CD4-positive, alpha-beta T cell treated with Interleukin-6 at 100 ng/mL for 8 hours (primary cell): ENCODE measurements at places on chromosomes 3 and 15.

- DNase-seq = no peak
These were observed 2.6 kb downstream of the LRRC3B start for GRCh38 chr3:26625187-26625586.

GRCh38 chr3:135231737-135232136 is 436.7 kb downstream of the EPHB1 start:
- no peak for DNase-seq

GRCh38 chr3:127067116-127067910 is 84.4 kb downstream of the PLXNA1 start:
- DNase-seq = no peak

- peak; percentile 61 for DNase-seq
These were observed 17.8 kb upstream of the ERICH6 start for GRCh38 chr3:150721285-150722130.

DNA sequence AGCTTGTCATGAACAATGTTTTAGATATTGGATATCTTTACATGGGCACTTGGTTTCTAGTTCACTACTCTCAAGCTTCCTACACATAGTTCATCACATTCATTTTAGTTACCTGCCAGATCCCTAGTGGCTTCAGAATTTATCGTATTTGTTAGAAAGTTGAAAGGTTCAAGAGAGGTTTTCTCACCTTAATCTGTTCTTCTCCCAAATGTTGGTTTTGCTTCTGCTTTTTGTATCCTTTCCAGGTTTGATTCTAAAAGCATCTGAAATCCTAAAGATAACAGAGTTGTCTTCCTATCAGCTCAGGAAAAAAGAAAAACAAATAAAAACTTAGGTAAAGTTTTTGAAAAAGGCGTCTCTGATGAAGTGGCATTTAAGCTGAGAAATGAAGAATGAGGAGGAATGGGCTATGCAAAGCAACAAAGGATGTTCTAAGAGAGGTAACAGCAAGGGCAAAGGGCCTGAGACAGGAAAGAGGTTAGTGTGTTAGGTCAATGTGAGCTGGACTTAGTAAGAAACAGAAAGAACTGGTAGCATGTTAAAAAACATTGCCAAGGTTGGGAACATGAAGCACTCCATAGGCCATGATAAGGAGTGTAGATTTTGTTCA is 104.7 kb upstream of the CMC1 start:
- DNase-seq = no peak

DNA sequence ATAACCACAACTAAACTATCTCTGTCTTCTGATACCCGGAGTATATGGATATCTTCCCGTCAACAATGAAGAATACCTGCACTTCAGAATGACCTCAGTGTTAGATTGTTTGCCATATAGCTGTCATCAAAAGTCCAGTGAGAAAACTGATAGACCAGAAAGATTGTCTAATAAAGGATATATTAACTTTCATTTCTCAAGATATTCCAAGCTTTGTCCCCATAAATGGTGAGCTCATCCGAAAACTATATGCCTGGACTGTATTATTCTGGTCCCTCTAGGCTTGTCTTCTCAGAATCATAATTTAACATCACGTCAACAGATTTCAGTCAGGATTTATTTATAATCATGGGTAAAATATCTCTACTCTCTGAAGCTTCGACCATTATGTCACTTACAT is 100.5 kb downstream of the ATP8B4 start:
- DNase-seq = no peak

GRCh38 chr3:183468424-183468823 is 40.0 kb upstream of the MCF2L2 start:
- no peak for DNase-seq

GRCh38 chr3:118267588-118267987 is 767.1 kb downstream of the IGSF11 start:
- no peak for DNase-seq

- no peak for DNase-seq
These were observed 467.1 kb upstream of the EPHA6 start for GRCh38 chr3:96347289-96347688.

DNA sequence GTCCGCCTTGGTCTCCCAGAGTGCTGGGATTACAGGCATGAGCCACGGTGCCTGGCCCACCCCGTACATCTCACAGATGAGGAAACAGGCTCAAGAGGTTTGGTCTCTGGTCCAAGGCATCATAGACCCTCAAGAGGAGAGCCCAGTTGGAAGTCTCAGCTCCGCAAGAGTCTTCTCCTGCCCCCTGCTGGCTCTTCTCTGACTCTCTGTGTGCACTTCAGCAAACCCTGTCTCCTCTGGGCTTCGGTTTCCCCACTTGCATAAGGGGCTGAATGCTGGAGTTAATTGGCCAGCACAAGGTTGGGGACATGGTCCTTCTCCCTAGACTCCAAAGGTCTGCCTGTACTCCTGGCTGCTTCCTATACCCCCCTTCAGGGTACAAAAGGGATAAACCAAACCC is 3.9 kb downstream of the MST1R start:
- DNase-seq = no peak

DNA sequence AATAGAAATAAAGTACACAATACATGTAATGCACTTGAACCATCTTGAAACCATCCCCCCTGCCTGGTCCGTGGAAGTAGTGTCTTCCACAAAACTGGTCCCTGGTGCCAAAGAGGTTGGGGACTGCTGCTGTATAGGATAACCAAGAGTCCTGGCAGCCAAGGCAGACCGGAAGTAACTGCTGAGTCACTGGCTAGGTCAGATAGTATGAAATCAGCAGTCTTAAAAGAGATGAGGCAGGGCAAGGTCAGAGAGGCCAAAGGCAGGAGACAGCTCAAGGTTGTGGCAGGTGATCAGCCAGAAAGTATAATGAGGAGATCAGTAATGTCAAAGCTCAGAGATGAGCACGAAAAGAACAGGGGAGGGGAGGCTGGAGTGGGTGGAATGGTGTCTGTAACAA is 60.2 kb downstream of the MAP3K13 start:
- no peak for DNase-seq

- no peak for DNase-seq
These were observed 10.8 kb upstream of the TSEN2 start for GRCh38 chr3:12473511-12473910.

- DNase-seq = no peak
These were observed 90.0 kb upstream of the STT3B start for GRCh38 chr3:31442755-31443154.

- DNase-seq = no peak
These were observed 61.7 kb downstream of the STRIT1 start for GRCh38 chr3:155231792-155232191.

GRCh38 chr3:132843349-132843748 is 121.1 kb upstream of the NPHP3 start:
- no peak for DNase-seq

- DNase-seq = no peak
These were observed 528.2 kb upstream of the CBLB start for GRCh38 chr3:106397006-106397405.

DNA sequence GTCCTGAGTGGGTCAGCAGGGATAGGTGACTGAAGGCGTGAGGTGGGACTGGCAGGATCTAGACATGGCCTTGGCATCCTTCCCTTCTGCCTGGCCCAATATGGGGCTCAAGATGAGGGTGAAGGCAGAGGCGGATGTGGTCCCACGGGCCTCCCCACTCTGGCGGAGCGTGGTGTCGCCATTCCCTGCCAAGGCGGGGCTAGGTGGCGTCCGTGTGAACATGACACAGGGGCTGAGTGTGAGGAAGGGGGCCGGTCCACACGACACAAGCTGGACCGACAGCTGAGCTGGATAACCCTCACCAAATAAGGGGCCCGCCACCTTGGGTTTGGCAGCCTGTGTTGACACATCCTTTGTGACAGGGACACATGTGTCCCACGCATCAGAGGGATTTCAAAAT is 43.1 kb downstream of the ZNF710 start:
- no peak for DNase-seq

- no peak for DNase-seq
These were observed 45.5 kb upstream of the HERC1 start for GRCh38 chr15:63879211-63879610.

- DNase-seq = no peak
These were observed 49.6 kb downstream of the PARP14 start for GRCh38 chr3:122730240-122730639.

- DNase-seq = peak; percentile 27
These were observed 812 bp downstream of the P4HTM start for GRCh38 chr3:48990636-48991469.

DNA sequence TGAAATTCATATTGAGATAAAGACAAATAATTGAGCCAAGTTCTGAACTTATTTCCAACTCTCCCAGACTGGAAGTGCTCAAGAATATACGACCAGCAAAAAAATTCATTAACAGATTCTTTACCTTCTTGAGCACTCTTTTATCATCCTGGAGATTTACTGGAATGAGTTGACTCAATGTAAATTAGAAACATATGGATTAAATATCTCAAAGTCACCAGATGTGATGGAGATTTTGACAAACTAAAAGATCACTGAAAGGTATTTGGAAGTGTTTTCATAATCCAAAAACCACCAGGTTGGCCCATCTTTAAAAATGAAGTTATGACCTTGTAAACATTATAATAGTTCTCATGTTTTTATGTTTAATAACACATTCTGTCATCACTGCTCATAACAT is 433.2 kb upstream of the RASGRP1 start:
- no peak for DNase-seq

- no peak for DNase-seq
These were observed 16.9 kb upstream of the LINGO1 start for GRCh38 chr15:77649610-77650009.

- no peak for DNase-seq
These were observed 47.2 kb upstream of the SLC6A11 start for GRCh38 chr3:10768708-10769394.

DNA sequence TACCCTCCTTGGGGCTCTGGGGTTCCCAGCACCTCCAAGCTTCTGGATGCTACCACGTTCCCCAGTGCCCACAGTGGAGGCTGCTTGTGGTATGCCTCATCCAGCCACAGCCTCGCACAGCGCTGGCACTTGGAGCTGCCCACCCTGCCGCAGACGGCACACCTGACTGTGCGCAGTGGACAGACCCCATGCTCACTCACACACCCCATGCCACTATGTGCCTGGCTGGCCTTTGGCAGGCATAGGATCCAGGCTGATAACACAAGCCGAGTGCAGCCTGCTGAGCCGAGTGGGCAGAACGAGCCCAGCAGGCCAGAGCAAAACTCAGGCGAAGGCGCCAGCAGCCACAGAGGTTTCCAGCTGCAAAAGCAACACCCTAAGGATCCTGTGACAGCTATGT is 311.5 kb downstream of the ULK4 start:
- DNase-seq = no peak

DNA sequence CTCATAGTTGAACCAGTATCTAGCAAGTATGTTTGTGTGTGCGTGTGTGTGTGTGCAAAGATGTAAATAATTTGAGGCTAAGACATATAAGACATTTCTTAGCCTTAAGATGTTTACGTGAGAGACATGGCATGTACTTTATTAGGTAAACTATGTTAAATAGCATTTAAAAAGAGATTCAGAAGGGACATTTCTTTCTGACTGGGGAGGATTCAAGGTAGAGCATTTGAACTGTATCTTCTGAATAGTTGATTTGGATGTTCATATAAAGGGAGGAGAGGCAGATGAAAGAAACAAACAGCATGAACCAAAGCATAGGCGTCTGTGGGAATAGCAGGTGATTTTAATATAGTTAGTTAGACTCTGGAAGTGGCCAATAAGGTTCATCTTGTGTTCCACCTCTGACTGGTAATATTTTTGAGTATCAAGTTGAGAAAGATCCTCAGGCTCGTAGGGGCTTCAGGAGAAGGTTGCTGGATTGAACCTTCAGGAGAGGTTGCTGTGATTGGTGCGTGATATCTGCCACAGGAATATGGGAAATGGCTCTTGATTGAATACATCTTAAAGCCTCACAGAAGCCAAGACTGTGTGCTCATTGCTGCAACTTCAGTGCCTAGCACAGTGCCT is 12.6 kb downstream of the NFKBIZ start:
- DNase-seq = no peak

DNA sequence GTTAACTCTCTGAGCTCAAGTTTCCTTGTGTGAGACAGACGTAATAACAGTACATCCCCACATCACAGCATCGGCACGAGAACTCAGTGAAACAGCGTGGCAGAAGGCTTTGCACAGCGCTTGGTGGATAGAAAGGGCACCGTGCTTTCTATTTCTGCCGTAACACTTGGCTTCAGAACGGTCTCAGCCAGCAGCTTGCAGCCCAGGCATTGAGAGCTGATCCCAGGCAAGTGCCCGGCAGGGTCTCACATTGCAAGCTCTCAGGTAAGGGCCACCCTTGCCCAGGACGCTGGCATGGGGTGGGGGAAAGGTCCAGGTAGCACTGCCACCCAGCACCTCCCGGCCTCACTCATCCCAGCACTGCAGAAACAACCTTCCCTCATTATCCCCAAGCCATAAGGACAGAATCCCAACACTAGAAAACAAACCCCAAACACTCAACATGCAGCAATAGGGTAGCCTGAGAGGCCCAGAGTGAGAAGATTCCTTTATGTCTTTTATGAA is 70.5 kb upstream of the ITGA11 start:
- no peak for DNase-seq

- DNase-seq = no peak
These were observed 37.0 kb downstream of the FRMD5 start for GRCh38 chr15:44158111-44158510.

GRCh38 chr3:30317561-30317960 is 288.8 kb upstream of the TGFBR2 start:
- DNase-seq = no peak

DNA sequence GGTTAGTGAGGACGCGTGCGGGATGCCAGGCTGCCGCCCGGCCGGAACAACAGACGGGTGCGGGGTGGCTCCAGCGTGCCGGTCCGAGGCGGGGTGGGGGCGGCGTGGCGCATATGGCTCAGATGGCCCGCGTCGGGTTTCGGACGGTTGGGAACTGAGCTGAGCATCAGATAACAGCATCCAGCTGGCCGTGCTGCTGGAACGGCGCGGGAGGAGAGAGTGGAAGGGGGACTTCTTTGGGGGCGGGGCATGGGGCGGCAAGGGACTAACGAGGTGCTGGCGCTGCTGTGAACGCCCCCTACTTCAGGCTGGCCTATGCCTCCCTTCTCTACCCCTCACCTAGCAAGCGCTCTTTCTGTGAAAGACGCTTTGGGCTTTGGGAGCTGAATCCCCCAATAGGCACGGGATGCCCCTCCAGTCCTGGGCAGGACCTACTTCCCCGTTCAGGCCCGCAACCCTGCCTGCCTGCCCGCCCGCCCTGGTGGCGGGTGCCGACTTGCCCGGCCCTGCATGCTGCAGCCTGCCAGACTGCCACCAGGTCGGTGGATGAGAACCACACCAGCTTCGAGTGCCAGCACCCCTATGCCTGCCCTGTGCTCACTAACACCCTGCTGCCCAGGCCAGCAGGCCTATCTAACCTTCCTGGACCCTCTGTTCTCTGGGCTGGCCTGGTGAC is 542 bp downstream of the INKA1 start:
- no peak for DNase-seq
